ENCODE measurements at places on chromosomes 5 and 9.

- peak; percentile 59 for DNase-seq
Measured at GRCh38 chr5:151255621-151256286, 2.8 kb downstream of the GM2A start.

DNA sequence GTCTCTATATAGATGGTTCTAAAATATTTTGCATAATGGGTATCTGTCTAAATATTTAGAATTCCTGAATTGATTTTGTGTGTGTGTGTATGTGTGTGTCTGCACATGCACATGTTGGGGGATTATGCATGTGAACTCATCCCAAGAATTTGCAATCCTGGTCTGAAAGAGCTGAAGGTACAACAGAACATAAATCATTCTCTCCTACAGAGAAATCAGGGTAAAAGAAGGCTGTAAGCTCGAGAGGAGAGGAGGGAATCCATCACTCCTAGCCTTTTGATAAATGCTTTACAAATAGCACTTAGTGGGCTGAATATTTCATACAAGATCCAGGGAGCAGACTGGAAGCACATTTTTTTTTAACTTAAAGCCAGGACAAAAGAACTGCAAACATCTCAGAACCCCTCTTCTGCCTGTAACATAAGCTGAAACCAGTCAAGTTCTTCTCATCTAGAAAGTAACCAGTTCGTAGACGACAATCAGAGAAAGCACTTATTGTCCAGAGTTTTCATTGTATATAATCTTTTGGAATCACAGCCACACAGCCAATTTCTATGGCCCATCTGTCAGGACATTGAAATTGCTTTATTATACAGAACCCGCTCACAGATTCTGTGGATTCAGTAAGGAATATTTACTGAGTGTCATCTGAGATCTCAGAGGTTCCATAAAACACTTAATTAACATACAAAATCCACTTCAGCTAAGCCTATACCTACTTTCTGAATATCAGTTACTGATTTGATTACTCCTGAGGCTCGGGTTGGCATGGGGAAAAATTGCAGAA lies 541.4 kb upstream of the ZNF462 start:
- DNase-seq: no peak

DNA sequence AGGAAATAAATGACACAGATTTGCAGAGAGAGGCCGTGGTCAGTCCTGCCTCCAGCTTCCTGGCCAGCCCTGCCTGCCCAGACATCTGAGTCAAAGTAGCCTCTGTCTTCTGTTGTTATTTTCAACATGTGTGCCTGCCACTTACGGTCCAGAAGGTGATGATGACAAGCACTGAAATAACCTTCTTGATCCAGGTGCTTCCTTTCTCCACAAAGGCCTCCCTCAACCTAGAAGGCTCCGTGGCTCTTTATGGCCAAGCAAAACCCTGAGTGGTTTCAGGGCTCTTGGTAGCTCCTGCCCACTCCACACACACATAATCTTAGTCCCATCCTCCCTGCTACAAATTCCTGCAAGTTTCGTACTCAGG lies 34.1 kb upstream of the SLC6A19 start:
- DNase-seq: no peak

GRCh38 chr9:98521141-98521540 lies 187.6 kb downstream of the GABBR2 start:
- no peak for DNase-seq

DNA sequence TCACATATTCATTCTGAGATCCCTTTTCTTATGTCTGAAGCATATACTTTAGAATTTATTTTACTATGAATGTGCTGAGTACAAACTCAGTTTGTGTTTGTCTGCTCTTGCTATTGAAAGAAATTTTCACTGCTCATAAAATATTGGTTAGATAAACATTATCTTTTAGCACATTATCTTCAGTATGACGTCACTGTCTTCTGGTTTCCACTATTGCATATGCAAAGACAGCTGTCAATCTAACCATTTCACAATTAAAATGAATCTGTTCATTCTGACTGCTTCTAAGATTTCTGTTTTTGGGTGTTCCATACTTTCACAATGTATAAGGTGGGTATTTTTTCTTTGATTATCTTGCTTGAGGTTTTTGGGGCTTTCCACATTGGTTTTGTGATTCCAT lies 526.2 kb upstream of the CDH6 start:
- DNase-seq: peak; percentile 7

- peak; percentile 89 for DNase-seq
Measured at GRCh38 chr9:27303219-27303618, 6.3 kb upstream of the EQTN start.

GRCh38 chr5:93874080-93874479 lies 132.7 kb upstream of the POU5F2 start:
- DNase-seq: no peak

- no peak for DNase-seq
Measured at GRCh38 chr5:139806726-139807646, 11.4 kb downstream of the PSD2 start.

DNA sequence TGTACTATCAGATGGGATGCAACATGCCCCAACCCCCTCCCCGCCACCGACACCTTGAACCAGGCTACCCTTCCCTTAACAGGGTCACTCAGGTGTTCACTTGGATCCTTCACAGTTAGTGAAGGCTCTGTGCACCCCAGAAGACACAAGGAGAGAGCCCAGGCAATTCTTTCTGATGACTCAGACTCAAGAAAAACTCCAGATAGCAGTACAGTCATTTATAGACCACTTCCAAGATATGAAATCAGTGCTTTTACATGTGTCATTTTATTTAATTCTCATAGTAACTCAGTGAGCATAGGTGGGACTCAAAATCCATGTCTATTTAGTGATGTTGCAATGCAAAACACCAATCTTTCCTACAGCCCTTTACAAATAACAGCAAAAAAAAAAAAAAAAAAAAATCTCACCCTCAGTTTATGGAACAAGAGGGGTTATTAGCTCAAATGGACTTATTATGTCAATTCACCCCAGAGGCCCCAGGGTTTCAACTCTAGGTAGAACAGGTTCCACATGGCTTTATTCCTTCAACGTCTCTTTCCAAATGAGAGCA lies 71.9 kb downstream of the FOXD1 start:
- no peak for DNase-seq

- peak; percentile 44 for DNase-seq
Measured at GRCh38 chr9:135960411-135961276, 529 bp downstream of the UBAC1 start.

GRCh38 chr5:103275851-103276250 lies 17.3 kb downstream of the MACIR start:
- DNase-seq: no peak

DNA sequence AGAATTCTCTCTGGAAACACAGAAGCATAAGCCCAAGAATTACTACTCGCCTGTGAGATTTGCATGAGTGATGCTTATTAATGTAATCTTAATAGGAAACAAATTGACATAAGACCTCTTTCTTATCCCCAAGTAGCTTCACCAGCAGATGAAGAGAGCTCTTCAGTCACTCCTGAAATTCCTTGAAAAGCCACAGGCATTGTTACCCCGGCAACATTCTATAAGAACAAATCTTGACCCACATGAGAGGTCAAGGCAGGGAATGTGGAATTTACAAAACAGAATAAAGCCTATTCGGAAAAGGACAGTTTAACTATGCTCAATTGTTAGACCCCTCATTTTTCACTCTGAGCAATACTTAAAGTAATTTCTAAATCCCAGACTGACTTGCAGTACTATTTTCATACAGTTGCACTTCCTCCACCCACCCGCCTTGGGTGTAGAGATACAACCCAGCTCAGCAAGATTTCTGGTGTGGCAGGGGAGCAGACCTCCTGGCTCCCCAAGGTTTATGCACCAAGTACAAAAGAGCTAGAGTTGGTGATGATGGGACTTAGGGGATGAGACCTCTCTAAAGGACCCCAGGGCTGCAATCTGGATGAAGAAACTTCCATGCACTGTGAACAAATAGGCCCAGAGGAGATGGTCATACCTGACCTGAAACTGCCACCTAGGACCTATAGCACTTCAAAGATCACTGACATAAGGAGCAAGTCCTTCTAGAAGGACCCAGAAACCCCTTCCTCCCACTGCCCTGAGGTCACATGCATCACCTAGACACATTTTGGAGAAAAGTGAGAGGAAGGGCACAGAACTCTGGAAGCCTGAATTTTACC lies 242.1 kb downstream of the ZNF608 start:
- DNase-seq: no peak

DNA sequence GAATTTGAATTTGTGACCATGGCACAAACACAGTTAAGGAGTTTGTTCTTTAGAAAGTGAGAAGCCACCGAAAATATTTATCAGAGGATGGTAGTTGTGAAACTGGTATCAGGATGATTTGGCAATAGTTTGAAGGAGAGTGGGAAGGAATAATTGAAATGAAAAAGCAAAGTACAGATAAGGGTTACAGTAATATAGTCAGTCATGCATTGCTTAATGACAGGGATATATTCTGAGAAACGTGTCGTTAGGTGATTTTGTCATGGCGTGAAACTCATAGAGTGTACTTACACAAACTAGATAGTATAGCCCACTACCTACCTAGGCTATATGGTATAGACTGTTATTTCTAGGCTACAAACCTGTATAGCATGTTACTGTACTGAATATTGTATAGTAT lies 84.2 kb downstream of the GPBP1 start:
- DNase-seq: no peak

GRCh38 chr9:130275156-130275555 lies 9.6 kb downstream of the HMCN2 start:
- DNase-seq: no peak

GRCh38 chr5:1799110-1799601 lies 481 bp downstream of the MRPL36 start:
- peak; percentile 33 for DNase-seq

GRCh38 chr5:108143581-108143980 lies 238.3 kb downstream of the FBXL17 start:
- DNase-seq: no peak

DNA sequence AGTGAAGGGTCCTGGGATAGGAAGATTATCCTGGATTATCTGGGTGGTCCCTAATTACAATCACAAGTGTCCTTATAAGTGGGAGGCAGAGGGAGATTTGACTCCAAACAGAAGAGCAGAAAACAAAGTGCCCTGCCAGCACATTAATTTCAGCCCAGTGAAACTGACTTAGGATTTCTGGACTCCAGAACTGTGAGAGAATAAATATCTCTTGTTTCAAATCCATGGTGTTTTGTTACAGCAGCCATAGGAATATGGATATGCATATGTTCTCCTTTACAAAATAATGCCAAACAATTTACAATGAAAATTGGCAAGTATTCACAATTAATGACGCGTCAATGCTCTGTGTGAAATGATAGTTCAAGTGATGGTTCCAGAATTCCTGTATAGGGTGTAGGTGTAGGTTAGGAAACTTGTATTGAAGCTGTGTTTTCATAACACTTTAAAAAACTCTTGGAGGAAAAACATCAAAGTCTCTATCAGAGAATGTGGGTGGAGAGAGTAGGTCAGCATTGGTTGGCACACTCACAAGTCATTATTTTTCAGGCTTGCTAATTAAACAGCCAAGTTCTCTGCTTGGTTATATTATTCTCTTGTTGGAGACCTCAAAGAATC lies 19.9 kb upstream of the PLPP1 start:
- DNase-seq: no peak

- DNase-seq: no peak
Measured at GRCh38 chr5:73722231-73722630, 96.2 kb downstream of the ARHGEF28 start.

- no peak for DNase-seq
Measured at GRCh38 chr9:127202461-127203169, 62.0 kb upstream of the GARNL3 start.

- DNase-seq: no peak
Measured at GRCh38 chr9:17401858-17402257, 177.0 kb upstream of the SH3GL2 start.

DNA sequence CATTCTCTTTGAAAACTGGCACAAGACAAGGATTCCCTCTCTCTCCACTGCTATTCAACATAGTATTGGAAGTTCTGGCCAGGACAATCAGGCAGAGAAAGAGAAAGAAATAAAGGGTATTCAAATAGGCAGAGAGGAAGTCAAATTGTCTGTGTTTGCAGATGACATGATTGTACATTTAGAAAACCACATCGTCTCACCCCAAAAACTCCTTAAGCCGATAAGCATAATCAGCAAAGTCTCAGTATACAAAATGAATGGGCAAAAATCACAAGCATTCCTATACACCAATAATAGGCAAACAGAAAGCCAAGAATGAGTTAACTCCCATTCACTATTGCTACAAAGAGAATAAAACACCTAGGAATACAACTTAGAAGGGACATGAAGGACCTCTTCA lies 21.0 kb upstream of the EPB41L4A start:
- DNase-seq: peak; percentile 58

- DNase-seq: no peak
Measured at GRCh38 chr9:93082841-93083411, 13.1 kb upstream of the CARD19 start.

- DNase-seq: no peak
Measured at GRCh38 chr5:54754420-54754819, 231.0 kb downstream of the ESM1 start.

GRCh38 chr9:72592502-72593403 lies 71.3 kb downstream of the TMC1 start:
- peak; percentile 83 for DNase-seq

DNA sequence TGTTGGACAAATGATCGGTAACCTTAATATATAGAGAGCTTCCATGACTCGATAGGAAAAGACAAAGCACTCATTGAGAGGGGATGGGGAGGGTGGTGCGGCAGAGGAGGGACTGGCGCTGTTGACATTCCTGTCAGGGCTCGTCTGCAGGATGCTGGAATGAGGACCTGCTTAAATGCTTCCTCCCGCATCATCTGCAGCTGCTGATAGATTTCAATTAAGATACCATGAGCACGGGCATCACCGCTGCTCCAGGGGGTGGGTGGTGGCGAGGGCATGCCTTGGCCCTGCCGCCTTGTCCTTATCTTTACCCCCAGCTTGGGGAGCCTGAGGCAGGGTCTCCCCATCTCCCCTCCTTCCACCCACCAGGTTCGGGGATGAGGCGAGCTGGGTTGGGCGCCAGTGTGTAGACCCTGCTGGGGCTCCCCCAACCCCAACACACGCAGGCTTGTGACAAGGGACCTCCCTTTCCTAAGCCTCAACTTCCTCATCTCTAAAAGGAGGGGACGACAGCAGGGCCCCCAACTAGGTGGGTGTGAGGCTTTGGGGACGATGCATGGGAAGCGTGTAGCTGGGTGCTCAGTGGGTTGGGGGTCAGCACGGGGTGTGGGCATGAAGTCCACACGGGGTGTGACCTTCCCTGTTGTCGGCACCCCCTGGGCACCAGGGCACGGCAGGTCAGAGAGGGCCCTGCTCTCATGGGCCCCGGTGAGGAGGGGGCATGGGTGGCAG lies 11.7 kb upstream of the QRFP start:
- no peak for DNase-seq

Data from OCI-M1 (cell line).